Naive thymus-derived CD4-positive, alpha-beta T cell (primary cell): ENCODE measurements at places on chromosomes 2 and 18. TPM values are rescaled to one million over a fixed set of nuclear protein-coding genes. Genes with fewer than 3 reads are reported as not detected.

- no peak for DNase-seq
Measured at GRCh38 chr2:179393481-179393880, 128.8 kb upstream of the SESTD1 start.

DNA sequence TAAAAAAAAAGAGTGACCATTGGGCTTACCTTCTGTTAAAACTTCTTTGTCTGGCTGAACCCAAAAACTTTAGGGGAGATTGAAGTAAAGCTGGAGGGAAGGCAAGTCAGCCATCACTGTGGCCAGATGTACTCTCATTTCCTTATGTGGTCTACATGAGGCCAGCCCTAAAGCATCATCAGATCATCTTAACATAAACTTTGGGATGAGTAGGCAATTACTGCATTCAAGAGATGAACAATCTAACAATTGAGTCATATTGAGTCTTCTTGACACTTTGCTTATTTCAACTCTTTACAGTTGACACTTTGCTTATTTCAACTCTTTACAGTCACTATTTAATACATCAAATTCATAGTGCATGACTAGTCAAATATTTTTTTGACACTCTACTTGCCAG, 155.6 kb downstream of the QPCT start:
- no peak for DNase-seq

DNA sequence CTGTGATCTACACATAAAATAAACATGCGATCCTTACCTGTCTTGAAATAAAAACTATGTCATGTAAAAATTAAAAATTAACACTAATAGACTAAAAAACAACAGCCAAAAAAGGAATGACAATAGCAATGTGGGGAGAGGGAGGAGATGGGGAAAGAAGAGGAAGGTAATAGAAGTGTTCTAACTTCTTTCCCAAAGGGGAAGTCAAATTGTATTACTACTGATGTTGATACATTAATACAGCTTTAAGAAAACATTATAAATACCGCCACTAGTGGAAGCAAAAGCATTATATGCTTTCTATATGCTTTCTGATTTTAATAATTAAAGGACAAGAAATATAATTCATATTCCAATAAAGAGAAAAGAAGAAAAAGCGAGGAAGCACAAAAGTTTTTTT, 22.2 kb downstream of the ZNF516 start:
- no peak for DNase-seq

- no peak for DNase-seq
Measured at GRCh38 chr2:83016343-83017110, 1442.6 kb downstream of the SUCLG1 start.

- DNase-seq, result no peak
Measured at GRCh38 chr2:148651972-148652371, 7.4 kb downstream of the EPC2 start.

- no peak for DNase-seq
Measured at GRCh38 chr18:21004726-21005125, 106.9 kb downstream of the ROCK1 start.

TMEM169 gene
- polyA plus RNA-seq, result 3.7 TPM

DNA sequence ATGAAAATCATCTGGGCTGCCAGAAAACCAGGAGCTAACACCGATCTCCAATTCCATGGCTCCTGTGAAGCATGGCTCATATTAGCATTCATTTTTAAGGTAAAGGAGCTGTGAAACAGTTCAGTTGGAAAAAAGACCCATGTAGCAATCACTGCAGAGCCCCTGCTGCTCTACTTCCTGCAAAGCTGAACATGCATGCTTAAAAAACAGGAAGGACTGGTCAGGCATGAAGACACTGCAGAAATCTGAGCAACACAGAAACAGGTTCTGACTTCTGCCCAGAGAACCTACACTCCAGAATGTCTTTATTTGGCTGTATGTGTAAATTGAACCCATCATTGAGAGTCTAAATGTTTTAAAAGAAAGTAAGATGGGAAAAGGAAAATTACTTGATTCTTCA, 950.6 kb downstream of the DCDC2C start:
- DNase-seq, result no peak

DNA sequence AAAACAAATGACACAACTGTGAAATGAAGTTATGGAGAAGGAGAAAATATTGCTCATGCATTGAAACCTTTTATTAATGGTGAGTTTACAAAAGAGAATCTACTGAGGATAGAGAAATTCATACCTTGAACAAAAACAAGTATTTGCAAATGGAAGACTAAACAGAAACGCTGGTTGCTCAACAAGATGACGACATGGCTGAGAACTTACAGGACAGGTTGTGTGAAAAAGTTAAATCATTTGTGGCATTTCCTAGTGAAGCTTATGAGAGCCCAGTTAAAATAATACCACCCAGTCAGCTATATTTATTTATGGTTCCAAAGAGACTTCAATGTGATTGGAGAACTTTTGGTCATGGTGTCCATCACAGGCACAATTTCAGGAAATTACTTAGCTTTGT, 148.6 kb upstream of the PKDCC start:
- DNase-seq, result no peak

DNA sequence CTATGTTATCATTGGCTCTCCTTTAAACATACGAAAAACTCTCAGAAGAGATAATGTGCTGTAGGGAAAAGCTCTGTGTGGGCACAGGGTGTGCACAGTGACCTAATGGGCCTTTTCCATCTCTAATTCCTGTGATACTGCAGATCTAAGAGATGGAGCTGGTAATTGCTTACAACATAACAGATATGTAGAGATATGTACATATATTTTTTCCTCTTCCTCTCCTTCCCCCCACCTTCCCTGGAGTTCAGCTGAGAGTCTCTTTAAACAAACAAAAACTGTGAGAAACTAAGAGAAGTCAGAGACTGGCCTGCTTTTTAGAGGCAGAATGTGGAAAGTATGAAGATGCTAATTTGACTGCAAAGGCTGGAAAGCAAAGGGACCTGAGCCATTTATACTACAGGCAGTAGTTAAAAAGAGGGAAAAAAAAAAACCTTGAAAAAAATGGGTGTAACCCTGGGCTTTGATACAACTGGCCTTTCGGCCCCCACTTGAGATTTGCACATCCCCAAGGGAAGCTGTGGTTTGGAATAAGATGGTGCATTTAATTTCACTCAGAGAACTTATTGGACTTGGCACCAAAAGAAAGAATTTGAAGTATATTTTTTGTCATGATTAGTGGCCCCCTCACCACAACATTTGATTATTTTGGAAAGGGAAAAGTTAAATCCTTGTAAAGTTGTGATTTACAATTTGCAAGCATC, 502.2 kb upstream of the ZEB2 start:
- DNase-seq, result no peak

EVA1A gene
- polyA plus RNA-seq, result 0.53 TPM

RNF125 gene
- polyA plus RNA-seq, result 64.7 TPM

DNA sequence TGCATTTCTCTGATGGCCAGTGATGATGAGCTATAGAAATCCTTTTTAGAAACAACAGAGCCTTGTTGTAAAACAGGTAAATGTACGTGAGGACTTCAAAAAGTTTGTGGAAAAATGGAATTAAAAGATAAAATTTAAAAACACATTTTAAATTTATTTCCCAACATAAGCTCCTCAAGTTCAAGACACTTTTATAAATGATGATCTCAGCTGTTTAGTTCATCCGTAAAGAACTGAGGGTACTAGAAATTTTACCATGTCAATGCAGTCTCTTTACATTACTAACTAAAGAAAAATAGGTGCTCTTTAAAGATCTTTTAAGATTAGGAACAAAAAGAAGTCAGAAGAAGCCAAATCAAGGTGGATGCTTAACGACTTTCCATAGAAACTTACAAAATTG, 52.5 kb downstream of the MSH2 start:
- no peak for DNase-seq

EMILIN1 gene
- polyA plus RNA-seq, result 0.89 TPM

TWIST2 gene
- not detected for polyA plus RNA-seq

GRCh38 chr2:151176661-151177060, 85.0 kb downstream of the RBM43 start:
- DNase-seq, result no peak
